ENCODE measurements at places on chromosomes 5 and 9.

DNA sequence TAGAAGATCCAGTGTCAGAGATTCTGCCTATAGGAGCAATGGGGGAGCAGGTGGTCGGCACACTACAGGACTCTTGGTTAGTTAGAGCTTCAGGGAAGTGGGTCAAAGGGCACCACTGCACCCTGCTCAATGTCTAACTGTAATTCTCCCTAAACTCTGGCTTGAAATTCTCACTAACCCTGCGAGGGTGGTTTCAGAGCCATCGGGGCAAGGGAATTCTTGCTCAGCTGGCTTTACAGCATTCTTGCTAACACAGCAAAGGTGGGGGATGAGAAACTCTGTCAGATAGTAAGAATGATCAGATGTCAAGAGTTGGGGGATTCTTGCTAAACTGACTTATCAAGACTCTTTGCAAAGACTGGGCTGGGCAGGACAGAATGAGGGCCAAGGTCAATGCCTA is 4.7 kb upstream of the ZNF354C start:
- DNase-seq: no peak

DNA sequence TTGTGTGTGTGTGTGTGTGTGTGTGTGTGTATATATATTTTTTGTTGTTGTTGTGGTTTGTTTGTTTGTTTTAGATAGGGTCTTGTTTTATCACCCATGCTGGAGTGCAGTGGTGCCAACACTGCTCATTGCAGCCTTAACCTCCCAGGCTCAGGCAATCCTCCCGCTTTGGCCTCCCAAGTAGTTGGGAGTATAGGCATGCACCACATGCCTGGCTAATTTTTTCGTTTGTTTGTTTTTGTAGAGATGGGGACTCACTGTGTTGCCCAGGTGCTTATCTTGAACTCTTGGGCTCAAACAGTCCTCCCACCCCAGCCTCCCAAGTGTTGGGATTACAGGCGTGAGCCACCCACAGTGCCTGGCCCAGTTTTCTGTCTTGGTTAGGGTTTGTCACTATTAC is 77.3 kb downstream of the GAPVD1 start:
- DNase-seq: no peak

GRCh38 chr9:72349240-72349639 is 15.8 kb downstream of the ZFAND5 start:
- DNase-seq: no peak

- DNase-seq: no peak
Observed at GRCh38 chr9:28916348-28916747, 1343.1 kb upstream of the C9orf72 start.

- no peak for DNase-seq
Observed at GRCh38 chr5:139050432-139050831, 147.7 kb downstream of the SIL1 start.

- DNase-seq: no peak
Observed at GRCh38 chr9:87516222-87516925, 18.7 kb downstream of the DAPK1 start.

- DNase-seq: no peak
Observed at GRCh38 chr5:134177369-134178095, 782 bp upstream of the SKP1 start.

DNA sequence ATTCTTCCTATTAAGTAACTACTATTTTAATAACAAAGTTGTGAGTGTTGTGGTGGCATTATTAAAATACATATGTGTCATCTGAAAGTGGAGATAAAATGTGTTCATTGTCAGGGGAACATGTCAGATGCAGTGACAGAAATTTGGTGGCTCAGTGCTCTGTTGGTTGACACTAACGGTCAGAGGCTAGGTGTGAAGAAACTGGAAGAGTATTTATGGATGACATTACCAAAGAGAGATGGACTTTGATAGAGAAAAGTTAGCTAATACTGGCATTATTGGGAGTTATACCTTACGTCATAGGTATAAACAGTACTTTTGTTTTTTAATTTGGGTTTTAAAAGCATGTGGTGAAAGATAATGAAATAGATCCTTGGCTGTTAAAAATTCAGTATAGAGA is 33.7 kb downstream of the PAM start:
- no peak for DNase-seq

DNA sequence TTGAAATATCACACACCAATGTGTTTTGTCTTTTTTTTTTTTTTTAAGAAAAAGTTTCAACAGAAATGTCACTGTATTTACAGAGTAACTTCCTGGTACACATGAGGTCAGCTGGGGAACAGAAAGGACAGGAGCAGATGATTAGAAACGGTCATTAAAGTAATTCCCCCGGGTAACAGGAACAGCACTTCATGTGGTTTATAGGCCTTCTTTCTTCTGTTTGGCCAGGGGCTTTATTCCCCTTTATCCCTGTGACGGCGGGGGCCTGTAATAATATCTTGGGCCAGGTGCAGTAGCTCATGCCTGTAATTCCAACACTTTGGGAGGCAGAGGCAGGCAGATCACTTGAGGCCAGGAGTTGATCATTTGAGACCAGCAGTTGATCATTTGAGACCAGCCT is 30.5 kb upstream of the MSH3 start:
- no peak for DNase-seq

DNA sequence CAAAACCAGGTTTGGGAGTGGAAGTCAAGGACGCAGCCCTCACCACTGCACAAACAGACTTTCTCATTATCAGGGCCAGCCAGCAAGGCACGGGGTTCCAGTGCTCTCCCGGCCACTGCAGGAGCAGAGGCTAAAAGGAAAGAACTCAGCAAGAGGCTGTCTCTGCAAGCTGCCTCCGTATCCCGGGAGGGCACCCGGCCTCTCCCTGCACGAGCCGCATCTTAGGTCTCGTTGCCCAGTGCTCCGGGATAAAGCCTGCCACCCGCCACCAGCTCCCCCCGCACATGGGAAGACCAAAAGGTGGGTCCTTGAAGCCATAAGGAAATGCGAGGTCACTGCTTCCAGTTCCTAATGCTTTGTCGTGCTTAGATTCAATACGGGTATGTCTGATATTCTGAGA is 117.2 kb upstream of the SARDH start:
- DNase-seq: no peak

- no peak for DNase-seq
Observed at GRCh38 chr5:139949710-139950109, 93.4 kb downstream of the NRG2 start.

- DNase-seq: no peak
Observed at GRCh38 chr9:128193469-128194096, 2.2 kb upstream of the CIZ1 start.

GRCh38 chr5:67077296-67077695 is 119.3 kb downstream of the CD180 start:
- no peak for DNase-seq

DNA sequence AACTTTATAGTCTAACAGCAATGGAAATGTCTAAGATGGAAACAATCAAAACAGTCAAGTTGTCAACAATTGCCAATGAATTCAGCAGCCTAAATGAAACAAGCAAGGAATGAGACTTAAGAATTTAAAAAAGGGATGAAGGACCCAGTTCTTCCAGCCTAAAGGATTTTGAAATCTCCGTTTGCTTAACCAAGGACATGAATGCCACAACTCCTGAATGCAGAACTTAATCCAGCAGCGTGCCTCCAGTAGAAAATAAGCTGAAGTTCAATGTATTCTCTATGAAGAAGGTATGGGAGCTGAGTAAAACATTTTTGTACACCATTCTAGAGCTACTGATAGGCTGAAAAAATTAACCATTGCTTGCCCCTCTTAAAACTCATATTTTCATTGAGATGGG is 411.3 kb downstream of the ARHGEF28 start:
- DNase-seq: no peak

DNA sequence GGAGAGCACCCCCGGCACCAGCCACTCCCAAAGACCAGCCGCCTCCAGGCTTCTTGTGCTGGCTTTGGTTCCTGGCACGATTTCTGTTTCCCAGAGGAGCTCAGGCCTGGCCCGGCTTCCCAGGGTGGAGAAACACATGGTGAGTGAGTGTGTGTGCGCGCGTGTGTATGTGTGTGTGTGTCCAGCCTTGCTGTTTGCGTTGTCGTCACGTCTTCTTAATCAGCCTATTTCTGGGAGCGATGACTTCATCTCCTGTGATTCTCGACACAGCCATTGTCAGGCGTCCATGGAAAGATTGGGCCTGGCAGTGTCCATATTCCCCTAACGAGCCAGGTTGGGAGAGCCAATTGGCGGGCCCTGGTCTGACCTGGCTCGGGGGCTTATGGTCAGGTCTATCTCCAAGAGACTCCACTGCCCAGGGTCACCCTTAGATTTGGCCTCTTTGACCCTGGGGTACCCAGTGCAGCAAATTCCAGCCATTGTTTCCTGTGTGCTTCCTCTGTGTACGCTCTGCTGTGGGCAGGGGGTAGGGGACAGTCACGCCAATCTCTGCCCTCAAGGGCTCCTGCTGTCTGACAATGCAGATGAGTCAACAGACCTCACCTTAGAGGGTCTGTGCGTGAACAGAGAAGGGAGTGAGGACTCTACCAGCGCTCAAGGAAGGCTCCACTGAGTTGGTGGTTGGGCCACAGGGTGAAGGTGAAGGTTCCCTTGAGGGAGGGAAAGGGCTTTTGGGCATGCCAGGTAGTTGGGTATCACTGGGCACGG is 73.8 kb downstream of the DAB2IP start:
- DNase-seq: peak; percentile 94

DNA sequence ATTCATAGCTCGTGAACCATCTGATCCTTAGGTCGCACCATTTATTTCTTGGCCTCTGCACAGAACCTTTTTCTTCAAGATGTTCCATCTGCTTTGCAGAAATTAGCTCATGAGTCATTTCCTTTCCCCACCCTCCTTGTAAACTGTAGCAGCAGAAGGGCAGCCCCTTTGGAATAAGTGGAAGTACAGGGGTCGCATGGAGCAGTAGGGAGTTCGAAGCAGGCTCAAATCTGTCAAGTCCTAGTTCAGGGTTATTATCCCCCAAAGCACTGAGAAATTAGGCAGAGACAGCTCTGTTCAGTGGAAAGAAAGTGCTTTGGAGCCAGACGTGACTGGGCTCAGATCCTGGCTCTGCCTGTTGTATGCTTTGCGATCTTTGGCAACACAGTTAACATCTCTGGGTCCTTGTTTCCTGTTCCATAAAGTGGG is 84.2 kb downstream of the SGCD start:
- peak; percentile 57 for DNase-seq

DNA sequence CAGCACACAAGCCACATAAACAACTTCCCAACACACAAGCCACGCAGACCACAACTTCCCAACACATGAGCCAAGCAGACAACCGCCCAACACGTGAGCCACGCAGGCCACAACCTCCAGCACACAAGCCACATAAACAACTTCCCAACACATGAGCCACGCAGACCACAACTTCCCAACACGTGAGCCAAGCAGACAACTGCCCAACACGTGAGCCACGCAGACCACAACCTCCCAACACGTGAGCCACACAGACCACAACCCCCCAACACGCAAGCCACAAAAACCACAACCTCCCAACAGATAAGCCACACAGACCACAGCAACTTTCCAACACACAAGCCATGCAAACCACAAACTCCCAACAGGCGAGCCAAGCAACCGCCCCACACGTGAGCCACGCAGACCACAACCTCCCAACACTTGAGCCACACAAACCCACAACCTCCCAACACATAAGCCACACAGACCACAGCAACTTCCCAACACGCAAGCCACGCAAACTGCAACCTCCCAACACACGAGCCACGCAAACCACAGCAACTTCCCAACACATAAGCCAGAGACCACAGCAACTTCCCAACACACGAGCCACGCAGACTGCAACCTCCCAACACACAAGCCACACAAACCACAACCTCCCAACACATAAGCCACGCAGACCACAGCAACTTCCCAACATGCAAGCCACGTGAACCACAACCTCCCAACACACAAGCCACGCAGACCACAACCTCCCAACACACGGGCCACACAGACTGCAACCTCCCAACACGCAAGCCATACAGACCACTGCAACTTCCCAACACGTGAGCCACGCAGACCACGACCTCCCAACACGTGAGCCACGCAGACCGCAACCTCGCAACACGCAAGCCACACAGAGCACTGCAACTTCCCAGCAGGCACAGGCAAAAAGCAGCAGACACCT is 10.1 kb downstream of the BRD9 start:
- DNase-seq: no peak

- DNase-seq: no peak
Observed at GRCh38 chr9:132789719-132790118, 88.4 kb downstream of the AK8 start.

- no peak for DNase-seq
Observed at GRCh38 chr5:66742083-66742895, 146.1 kb downstream of the MAST4 start.
